ENCODE measurements at places on chromosomes 4 and X.
A peak's percentile ranks its signal among the peaks of the same experiment; 100 is the strongest.

- DNase-seq: no peak
- no peaks in the 10 kb centered on the region for H3K36me3 ChIP-seq
- no peak overlapping the region for H3K27ac ChIP-seq
- H3K4me1 ChIP-seq: no peaks in the 10 kb centered on the region
Measured at GRCh38 chr4:14095831-14096230, 468.3 kb upstream of the BOD1L1 start.

DNA sequence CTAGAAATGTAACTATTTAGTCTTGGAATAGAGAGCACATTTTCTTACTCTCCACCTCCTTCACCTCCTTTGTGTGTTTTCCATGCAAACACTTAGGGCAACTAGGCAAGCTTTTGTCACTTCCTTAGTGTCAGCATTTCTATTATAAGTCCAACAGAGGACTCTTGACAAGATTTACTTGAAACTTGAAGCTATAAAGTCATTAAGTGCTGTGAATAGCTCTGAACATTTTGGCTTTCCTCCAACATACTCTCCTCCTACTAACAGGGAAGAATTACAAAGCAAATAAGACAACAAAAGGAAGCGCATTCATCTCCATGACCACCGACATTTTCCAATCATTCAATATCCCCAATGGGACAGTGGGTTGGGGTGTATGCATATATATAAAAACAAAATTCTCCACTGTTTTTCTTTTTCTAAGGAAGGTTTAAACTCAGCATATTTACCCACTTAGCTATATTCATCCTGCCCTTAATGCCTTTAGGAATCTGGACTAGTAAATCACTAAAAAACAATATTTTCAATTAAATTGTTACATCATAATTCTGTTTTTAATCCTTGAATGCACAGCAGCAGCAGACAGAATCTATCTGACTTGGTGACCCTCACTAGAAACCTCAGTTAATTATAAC is 264.6 kb downstream of the SNCA start:
- H3K27ac ChIP-seq: no peak overlapping the region
- no peaks in the 10 kb centered on the region for H3K36me3 ChIP-seq
- H3K4me1 ChIP-seq: no peaks in the 10 kb centered on the region
- H3K4me3 ChIP-seq: no peak overlapping the region

DNA sequence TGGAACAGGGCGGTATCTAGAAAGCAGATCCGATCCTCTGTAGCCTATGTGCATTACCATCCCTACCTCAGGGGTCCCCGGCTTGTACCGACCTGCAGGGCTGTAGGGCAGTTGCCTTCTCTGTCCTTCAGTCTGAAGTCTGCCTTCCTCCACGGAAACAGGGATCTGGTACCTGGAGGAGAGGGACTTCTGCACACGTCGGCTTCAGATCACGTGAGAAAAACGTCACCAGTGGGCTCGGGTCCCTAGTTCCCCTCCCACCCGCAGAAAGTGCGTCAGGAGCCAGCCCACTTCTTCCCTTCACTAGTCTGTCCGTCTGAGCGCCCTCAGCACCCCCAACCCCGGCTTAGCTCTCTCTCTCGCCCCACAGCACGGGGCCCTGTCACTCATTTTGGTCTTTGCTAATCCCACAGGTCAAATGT is at the start of gene TCEAL5:
Gene TCEAL5 (minus strand): TSS at position 170 of the 422 bp plus-strand sequence. CDS start 2,187 bp downstream, outside the sequence.
- peaks cover 57% of the 10 kb centered on the region for H3K27me3 ChIP-seq
- H3K36me3 ChIP-seq: no peaks in the 10 kb centered on the region
- no peak for DNase-seq
- no peak within 1 kb of the TSS for H3K4me3 ChIP-seq
- H3K4me1 ChIP-seq: no peaks in the 10 kb centered on the region

DNA sequence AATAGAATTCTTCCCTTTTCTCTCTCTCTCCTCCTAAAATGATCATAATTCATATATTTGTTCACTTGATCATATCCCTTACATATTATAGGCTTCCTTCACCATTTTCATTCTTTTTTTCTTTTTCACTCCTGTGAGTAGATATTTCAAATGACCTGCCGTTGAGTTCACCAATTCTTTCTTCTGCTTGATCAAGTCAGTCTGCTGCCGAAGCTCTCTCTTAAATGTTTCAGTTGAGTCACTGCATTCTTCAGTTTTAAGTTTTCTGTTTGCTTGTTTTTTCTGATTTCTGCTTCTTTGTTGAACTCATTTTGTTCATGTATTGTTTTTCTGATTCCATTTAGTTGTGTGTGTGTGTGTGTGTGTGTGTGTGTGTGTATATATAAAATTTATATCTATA is 354.3 kb downstream of the GPAT3 start:
- H3K4me1 ChIP-seq: no peaks in the 10 kb centered on the region
- H3K27ac ChIP-seq: no peak overlapping the region
- DNase-seq: no peak
- no peaks in the 10 kb centered on the region for H3K36me3 ChIP-seq
- no peaks in the 10 kb centered on the region for H3K27me3 ChIP-seq

- H3K4me1 ChIP-seq: peaks cover 58% of the 10 kb centered on the region
- no peaks in the 10 kb centered on the region for H3K27me3 ChIP-seq
- peak overlapping the region; percentile 66 for H3K27ac ChIP-seq
- peak overlapping the region; percentile 34 for H3K4me3 ChIP-seq
Measured at GRCh38 chrX:63751481-63751880, 33.5 kb downstream of the ARHGEF9 start.

GRCh38 chrX:11672213-11672612 is 6.5 kb upstream of the ARHGAP6 start:
- DNase-seq: no peak
- H3K27me3 ChIP-seq: peaks cover 25% of the 10 kb centered on the region
- H3K4me1 ChIP-seq: no peaks in the 10 kb centered on the region
- H3K27ac ChIP-seq: no peak overlapping the region
- H3K4me3 ChIP-seq: no peak overlapping the region
- no peaks in the 10 kb centered on the region for H3K36me3 ChIP-seq

- no peak for DNase-seq
- no peaks in the 10 kb centered on the region for H3K36me3 ChIP-seq
- H3K27ac ChIP-seq: no peak overlapping the region
- H3K4me1 ChIP-seq: no peaks in the 10 kb centered on the region
- H3K4me3 ChIP-seq: no peak overlapping the region
Measured at GRCh38 chrX:47927212-47927611, 76.6 kb downstream of the ZNF182 start.
